CD4-positive, alpha-beta T cell treated with Interleukin-2 at 100 ng/mL for 4 hours (primary cell): ENCODE measurements at places on chromosomes 4 and X.
A peak's percentile ranks its signal among the peaks of the same experiment; 100 is the strongest.

GRCh38 chr4:171239196-171239595, 574.0 kb upstream of the GALNTL6 start:
- DNase-seq: no peak

GRCh38 chr4:58760737-58761136, 1650.6 kb upstream of the IGFBP7 start:
- no peak for DNase-seq

- DNase-seq: no peak
Observed at GRCh38 chr4:159303435-159303834, 200.6 kb downstream of the RAPGEF2 start.

DNA sequence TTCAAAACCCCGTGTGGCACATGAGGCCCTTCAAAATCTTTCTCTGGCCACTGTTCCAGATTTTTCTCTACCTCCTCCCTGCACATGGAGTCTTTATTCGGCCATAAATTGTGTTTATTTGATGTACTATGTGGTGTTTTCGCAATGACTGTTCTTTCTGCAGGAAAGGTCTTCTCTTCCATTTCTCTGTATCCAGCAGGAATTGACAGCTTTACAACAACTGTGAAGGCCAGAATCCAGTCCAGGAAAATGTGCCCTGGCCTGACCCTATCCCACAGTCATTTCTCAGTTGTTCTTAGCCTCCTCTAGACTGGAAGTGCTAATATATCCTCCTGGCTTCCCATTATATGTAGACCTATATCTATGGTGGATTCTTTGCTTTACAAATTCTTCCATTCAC, 191.4 kb downstream of the COL25A1 start:
- DNase-seq: no peak

DNA sequence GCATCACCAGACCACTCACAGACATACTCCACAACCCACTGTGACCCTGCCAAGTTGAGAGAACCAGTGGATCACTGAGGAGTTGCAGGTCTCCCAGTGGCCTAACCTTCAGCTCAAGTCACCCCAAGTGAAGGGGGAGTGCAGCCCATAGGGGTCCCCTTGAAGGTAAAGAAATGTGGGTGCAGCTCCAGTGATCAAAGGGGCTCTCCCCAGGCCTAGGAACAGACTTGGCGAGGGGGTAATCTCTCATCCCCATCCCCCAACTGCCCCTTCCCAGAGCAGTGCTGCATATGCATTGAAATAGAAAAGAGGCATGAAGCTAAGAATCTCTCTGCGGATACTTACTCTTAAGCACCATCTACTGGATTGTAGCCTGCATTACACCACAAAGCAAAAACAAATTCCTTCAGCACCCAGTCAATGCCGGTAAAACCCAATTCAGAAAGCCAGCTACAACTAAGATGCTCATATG, 27.0 kb downstream of the MAGEE1 start:
- peak; percentile 28 for DNase-seq

DNA sequence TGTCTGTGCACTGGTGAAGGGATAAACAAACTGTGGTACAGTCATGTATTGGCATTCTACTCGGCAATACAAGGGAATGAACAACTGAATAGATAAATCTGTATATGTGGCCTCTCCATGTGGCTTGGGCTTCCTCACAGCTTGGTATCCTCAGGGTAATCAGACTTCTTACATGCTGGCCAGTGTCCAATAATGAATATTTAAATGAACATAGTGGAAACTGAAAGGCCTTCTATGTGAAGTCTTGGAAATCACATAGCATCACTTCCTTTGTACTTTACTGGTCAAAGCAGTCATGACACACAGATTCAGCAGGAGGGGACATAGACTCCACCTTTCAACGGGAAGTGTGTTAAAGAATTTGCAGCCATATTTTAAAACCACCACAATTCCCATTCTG, 33.4 kb upstream of the GPR101 start:
- DNase-seq: no peak

- DNase-seq: no peak
Observed at GRCh38 chrX:103722505-103722904, 11.8 kb downstream of the TMEM31 start.

DNA sequence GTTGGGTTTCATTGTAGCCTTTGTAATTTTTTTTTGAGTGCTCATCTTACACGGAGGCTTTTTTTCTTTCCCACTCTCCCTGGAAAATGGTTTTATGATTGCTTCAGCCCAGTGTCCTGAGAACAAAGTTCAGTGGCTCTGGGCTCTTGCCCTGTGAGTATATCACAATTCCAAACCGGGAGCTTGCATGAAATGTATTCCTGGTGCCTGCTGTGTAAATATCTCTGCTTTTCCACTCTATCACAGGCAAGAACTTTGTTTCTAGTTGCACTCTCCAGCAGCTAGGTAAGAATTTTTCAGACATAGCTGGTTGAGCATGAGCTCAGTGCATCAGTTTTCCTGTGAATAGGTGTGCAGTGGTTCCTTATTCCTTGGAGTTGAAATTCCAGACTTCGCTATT, 60.8 kb downstream of the SUPT20HL2 start:
- DNase-seq: no peak

- peak; percentile 12 for DNase-seq
Observed at GRCh38 chr4:173365359-173365996, 5.3 kb upstream of the SAP30 start.

GRCh38 chr4:47510506-47511143, 25.6 kb downstream of the ATP10D start:
- DNase-seq: peak; percentile 9

- no peak for DNase-seq
Observed at GRCh38 chrX:34299451-34299967, 167.4 kb upstream of the FAM47A start.

DNA sequence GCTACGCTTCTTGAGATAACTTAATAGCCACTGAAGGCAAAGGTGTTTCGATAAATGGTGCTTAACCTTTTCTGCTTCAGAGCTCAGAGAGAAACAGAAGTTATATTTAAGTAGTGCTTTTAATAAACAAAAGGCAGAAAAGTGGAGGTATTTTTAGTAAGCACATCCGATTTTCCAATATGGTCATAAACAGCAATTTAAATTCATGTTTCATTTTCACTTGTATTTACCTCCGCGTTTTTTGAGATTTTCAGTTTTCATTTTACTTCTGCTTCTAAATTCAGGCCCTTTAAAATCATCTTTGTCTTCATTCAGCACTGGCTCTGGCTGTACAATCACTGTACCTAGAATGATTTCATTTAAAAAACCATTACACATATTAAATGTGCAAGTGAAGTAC, 92.4 kb downstream of the ATRX start:
- DNase-seq: no peak

- DNase-seq: no peak
Observed at GRCh38 chrX:6660567-6661264, 125.8 kb upstream of the VCX3A start.

GRCh38 chrX:68440940-68441339, 7.6 kb upstream of the OPHN1 start:
- DNase-seq: no peak

DNA sequence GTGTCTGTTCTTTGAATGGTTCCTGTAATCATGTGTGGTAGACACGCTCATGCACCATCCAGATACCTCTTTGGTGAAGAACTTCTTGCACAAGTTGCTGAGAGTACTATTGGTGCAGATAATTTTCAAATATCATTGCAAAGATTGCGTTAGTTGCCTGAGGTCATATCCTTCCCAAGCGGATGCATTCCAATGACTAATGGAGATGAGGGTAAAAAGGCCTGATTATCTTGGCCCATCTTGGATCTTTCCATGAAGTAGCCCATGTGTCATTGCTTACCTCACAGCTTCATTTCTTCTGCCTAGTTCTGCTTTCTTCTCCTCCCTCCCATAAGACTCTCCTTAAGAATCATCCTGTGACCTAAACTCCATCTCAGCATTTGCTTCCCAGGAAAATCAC, 384.9 kb upstream of the CNKSR2 start:
- DNase-seq: no peak

GRCh38 chrX:110321670-110322069, 3.8 kb upstream of the AMMECR1 start:
- DNase-seq: no peak

DNA sequence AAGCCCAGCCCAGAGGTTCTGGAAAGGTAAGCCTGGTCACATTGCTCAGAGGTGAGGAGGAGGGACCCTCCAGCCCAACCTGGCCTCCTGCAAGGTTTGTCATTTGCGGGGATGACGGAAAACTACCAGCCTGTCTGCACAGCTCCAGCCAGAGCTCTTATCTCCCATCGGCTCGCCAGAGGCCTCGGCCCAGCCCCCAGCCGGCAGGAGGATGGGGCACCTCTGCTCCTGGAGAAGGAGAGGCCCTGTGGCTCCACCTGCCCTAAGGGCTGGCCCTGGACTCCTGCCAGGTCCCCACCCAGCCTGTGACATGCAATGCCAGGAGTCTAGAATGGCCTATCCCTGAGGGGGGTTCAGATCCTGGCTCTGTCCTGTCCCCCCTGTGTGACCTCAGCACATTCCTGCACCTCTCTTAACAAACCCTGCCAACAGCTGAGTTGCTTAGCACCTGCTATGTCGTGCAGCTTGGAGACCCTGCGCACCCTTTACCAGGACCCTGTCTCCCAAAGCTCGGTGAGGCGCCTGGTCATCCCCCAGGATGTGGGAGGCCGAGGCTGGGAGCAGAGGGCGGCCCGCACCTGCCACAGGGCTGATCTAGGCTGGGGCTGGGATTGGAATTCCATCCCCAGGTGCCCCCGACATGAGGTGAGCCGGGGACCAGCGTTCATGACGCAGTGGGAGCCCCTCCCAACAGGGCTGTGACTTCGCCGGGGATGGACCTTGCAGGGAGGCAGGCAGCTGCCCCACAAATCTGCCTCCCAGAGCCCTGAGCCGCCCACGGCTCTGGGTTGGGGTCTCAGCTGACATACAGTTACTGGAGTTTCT, 14.4 kb downstream of the ADRA2C start:
- DNase-seq: no peak

GRCh38 chrX:2446815-2447214, 54.0 kb downstream of the DHRSX start:
- no peak for DNase-seq

DNA sequence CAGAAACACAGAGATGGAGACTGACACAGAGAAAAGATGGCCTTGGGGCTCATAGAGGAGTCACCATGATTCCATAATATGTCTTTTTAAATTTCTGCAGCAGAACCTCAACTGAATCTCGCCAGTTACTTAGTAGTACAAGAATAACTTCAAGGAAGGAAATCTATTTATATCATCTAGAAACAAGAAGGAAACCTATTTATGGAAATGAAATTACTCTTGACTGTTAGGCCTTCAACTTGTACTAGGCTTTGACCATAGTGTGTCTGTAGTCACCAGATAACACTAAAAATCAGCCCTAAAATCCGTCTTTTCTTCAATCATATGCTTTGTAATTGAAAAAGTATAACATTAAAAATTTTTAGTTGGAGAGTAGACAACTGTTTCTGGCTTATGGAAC, 740.4 kb downstream of the TRIML1 start:
- no peak for DNase-seq

GRCh38 chrX:119010491-119010890, 36.1 kb downstream of the LONRF3 start:
- no peak for DNase-seq

DNA sequence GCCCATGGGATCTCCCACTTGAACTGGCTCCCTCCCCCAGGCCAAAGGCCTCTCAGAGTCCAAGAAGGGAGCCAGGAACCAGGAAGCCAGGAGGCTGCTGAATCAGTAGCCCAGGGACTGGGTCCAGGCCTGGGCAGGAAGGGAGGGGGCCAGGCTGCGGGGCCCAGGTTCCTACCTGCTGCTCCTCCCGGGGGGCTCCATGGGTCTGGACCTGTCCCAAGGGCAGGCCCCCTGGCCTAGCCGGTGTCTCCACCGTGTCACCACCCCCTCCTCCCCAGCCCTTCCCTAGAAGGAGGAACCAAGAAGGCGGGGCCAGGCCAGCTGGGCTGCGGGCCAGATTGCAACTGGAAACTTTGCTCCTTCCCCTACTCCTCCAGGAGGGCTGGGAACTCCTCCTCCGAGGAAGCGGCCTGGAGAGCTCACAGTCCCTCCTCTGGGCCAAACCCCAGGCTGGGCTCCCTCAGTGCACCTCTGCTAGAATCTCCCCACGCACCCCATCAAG, at the start of gene IQSEC2:
Gene IQSEC2 (minus strand): TSS at position 264 of the 502 bp plus-strand sequence.
- DNase-seq: no peak

- no peak for DNase-seq
Observed at GRCh38 chrX:120612086-120612485, 8.2 kb downstream of the MCTS1 start.

GRCh38 chr4:57039345-57039744, 60.6 kb downstream of the POLR2B start:
- no peak for DNase-seq

GRCh38 chr4:172141025-172141424, 327.8 kb downstream of the GALNTL6 start:
- DNase-seq: no peak

DNA sequence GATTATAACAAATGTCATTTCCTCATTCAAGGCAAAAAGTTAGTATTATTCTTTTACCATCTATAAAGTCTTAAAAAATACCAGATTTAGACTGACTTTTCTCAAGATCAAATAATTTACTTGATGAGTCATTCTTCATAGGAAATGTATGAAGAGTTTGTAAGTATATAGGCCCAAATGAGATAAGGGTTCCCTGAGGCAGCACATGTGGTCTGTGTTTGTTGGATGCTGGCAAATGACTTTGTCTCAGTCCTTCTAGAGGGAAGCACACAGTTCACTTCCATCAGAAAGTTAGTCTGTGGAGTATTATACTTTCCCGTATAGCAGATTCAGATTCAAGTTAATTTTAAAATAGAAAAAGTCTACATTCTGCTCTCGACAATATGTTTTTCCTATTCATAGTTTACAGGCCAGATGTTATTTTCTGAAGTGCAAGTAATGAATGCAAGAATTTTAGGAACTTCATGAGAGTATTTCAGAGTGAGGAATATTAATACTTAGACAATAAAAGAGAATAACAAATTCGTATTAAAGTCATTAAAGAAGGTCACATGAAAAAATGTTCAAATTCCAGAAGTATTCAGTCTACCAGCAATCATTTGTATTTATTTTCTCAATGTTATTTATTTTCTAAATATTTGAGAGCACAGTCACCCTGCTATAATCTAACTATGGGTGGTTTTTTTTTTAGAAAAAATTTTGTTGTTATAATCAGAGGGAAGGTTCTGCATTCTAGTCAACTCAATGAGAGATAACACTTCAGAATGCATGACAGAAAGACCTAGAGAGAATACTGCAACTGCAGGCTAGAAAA, 601.8 kb upstream of the ZFP42 start:
- no peak for DNase-seq

- DNase-seq: no peak
Observed at GRCh38 chr4:4618847-4619246, 77.0 kb upstream of the STX18 start.

DNA sequence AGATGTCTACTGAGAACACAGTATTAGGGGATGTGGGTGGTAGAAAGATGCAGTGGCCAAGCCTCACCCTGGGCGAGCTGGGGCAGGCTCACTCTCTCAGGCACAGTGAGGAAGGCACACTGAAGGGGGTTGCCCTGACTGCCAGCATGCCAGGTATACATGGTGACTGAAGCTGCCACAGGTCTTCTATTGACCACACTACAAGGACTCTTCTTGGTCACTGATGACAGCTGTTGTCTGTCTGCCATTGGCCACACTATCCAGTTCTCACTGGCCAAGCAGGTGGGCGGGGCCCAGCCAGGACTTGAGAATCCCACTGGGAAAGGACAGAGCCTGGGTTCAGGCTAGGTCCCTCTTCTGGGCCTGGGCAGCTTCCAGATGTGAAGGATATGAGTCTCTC, 39.7 kb upstream of the TBC1D14 start:
- no peak for DNase-seq
